Stimulated activated CD8-positive, alpha-beta memory T cell treated with anti-CD3 and anti-CD28 coated beads, Interleukin-15, amount 100 ng/mL, for 1 hour (primary cell): ENCODE measurements at places on chromosomes 5 and 9.

- DNase-seq = no peak
Observed at GRCh38 chr5:40172721-40173120, 507.0 kb upstream of the PTGER4 start.

DNA sequence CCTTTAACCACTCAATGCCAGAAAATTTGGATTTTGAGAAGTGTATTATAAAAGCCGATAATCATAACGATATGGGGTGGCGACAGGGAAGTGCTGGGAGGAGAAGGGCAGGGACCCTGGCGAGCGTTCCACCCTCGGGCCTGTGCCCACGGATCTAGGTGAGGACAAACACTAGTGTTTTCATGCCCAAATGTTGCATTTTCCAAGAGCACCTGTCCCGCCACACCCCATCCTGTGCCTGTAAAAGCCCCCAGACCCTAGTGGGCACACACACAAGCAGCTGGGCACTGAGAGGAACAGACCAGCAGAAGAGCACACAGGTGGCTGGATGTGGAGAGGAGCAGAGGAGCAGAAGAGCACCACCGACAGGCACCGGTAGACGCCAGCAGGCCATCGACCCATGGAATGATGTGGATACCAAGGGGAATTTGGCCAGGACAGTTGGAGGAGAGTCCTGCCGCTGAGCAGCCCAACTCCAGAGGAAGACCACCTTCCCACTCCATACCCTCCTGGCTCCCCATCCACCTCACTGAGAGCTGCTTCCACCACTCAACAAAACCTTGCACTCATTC, 315.0 kb downstream of the EDIL3 start:
- DNase-seq = no peak

GRCh38 chr9:130666393-130667119, 2.2 kb downstream of the PRDM12 start:
- no peak for DNase-seq

- DNase-seq = no peak
Observed at GRCh38 chr9:122109035-122109813, 16.1 kb upstream of the TTLL11 start.

DNA sequence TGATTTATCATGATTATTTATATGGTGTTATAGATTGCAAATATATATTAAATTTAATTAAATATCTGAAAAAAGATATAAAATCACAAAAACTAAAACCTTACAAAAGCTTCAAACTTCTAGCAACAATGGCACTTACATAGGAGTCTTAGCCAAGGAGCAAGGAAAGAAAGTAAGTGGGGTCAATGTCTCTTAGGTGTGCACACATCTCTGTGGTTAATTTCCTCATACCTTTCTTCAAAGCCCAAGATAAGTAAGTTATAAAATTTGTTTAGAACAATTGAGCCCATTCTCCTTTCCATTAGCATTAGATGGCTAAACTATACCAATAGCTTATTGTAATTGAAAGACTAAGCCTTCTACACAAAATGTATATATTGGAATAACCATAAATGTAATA, 161.6 kb upstream of the PDE4D start:
- no peak for DNase-seq

DNA sequence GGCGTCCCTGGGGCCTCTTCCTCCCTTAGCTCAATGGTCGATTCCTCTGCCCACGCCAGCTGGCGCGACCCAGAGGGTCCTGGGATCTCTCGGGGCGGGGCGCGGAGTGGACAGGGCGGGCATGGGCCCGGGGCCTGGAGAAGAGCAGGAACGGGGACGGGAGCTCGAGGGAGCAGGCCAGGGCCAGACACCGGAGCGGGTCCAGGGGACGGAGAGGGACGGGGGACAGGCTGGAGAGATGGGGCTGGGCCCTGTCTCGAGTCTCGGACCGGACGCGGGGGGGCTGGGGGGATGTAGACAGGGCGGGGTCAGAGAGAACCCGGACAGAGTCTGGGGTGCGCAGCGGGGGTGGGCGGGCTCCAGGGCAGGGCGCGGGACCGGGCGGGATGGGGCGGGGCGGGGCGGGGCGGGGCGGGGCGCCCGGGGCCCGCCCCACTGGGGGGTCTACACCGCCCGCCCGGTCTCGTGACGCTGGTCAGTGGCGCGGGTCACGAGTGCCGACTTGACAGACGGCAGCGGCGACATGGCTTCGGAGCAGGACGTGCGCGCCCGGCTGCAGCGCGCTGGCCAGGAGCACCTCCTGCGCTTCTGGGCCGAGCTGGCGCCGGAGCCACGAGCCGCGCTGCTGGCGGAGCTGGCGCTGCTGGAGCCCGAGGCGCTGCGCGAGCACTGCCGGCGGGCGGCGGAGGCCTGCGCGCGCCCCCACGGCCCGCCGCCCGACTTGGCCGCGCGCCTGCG, at the start of gene UAP1L1:
TSS of gene UAP1L1 (plus strand) at position 508 of the 738 bp plus-strand sequence. CDS start at position 524, 16 bp downstream.
- no peak for DNase-seq

GRCh38 chr5:169997798-169998197, 17.5 kb upstream of the INSYN2B start:
- no peak for DNase-seq

DNA sequence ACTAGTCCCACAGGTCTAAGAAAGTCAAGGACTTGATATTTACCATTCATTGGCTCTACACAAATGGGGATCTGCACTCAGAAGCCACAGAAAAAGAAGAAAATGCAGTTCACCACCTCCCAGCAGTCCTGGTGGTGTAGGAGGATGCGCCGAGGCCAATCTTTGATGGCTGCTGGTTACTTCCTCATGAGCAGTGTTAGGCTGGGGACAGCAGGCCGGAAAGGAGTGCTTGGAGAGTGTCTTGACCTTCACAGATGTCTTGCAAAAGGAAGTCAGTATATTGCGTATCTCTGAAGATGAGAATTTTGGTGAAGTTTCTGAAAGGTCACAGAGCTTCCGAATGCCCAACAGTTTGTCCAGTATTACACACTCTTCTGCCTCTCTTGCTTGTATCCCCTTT, 597.0 kb downstream of the EBF1 start:
- DNase-seq = no peak

- DNase-seq = no peak
Observed at GRCh38 chr9:116952436-116952810, 265.3 kb downstream of the TRIM32 start.

DNA sequence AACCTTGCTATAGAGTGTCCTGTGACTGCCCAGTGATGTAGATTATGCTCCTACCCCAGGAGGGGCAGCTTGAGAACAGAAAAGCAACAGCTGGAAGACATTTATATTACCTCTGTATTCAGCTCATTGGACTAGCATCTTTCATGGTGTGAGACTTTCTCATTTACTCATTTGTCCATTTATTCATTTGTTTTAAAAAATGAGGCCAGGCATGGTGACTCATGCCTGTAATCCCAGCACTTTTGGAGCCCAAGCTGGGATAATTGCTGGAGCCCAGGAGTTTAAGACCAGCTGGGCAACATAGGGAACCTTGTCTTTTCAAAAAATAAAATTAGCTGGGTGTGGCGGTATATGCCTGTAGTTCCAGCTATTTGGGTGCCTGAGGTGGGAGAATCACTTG, 130.0 kb upstream of the LHFPL2 start:
- DNase-seq = no peak

GRCh38 chr5:3197304-3198073, 398.1 kb upstream of the IRX1 start:
- DNase-seq = no peak

- no peak for DNase-seq
Observed at GRCh38 chr5:43874772-43875171, 271.8 kb downstream of the NNT start.

DNA sequence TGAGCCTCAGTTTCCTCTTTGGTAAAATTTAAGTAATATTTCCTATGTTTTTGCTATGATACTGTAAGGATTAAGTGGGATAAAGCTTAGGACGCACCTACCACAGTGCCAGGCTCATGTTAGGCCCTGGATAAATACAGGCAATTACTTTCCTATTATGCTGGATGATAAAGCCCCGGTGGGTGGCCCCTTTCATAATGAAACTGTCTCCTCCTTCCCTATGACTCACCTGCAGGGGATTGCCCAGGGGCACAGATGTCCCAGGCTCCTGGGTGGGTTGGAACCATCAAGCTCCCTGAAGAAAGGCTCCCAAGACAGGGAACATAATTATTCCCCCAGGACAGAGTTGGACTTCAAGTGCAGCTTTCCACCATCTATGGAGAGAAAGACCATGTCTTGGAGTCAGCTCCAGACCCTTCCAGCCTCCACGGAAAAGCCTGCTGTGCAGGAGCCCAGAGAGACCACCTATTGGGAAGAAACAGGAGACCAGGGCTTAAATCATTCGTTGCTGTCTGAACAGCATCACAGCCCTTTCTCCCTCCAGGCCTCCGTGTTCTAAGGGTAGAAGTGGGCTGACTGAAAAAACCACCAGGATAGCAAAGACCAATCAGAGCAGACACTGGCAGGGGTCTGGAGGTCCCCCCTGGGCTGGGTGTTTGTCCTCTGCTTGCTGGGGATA, 43.2 kb upstream of the FOXE1 start:
- no peak for DNase-seq

DNA sequence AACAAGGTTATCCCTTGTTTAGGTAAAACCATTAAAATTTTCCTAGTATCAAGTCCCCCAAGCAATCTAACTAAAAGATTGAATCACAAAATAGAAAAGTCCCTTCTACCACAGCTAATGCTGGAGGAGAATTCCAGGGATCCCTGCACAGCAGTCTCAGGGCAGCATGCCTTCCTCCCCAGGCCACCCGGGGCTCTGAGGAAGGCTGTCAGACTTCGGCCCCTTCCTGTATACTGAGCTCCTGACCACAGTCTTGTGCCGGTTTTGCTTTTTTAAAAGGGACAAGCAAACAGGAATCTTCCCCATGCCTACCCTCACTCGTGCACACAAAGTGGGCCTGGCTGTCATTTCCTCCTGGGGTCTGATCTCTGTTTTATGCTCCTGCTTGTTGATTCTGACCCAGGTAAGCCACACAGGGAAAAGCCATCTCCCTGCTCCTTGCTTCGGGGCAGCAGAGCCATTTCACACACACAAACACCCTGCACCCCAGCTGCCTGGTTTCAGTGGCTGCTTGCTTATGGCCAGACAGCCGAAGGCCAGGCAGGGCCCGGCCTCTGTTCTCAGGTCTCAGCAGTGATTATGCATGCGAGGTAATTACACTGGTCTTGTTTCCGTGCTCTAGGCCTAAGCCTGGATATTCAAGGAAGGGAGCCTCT, 211.9 kb downstream of the NXNL2 start:
- DNase-seq = no peak

DNA sequence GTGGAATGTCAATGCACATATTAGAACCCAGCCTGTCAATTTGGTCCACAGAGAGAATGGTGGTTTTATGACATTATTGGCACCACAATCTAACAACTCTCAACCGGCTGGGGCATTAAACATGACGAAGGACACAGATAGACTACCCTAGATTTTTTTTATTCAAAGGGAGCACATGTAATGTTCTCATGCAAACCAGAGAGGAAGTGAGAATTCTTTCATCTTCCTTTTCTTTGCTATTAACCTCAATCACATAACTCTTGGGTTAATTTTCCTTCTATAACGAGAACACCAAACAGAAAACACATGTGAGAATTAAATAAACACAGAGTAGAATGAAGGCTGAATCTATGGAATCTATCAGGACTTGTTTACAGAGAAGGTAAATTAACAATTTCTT, 94.9 kb upstream of the TNC start:
- no peak for DNase-seq

GRCh38 chr9:83472221-83472665, 66.0 kb downstream of the FRMD3 start:
- DNase-seq = no peak

DNA sequence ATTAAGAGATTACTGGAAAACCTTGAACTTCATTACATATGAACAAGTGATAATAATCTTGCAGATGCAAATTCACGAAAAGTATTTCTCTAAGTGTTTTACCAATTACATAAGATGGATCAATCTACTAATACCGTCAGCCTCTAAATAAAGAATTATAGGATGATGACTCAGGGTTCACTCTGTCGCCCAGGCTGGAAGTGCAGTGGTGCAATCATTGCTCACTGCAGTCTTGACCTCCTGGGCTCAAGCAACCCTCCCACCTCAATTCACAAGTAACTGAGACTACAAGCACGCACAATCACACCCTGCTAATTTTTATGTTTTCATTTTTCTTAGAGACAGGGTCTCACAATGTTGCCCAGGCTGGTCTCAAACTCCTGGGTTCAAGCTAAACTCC, 56.1 kb downstream of the CHD1 start:
- DNase-seq = no peak

DNA sequence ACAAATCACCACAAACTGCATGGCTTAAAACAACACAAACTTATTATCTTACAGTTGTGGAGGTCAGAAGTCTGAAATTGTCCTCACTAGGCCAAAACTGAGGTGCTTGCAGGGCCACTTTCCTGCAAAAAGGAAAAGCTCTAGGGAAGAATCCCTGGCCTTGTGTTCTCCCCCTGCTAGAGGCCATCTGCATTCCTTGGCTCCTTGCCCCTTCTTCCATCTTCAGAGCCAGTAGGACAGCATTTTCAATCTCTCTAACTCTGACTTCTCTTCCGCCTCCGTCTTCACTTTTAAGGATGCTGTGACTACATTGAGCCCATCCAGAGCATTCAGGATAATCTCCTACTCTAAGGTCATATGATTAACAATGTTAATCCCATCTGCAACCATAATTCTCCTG, 236.6 kb downstream of the CDK5RAP2 start:
- no peak for DNase-seq

- DNase-seq = no peak
Observed at GRCh38 chr5:144451187-144451973, 280.7 kb downstream of the KCTD16 start.

GRCh38 chr9:928363-929042, 48.0 kb upstream of the DMRT3 start:
- DNase-seq = no peak

GRCh38 chr5:176188506-176189193, 49.6 kb upstream of the SIMC1 start:
- DNase-seq = no peak

- DNase-seq = no peak
Observed at GRCh38 chr9:69223605-69224004, 49.5 kb downstream of the TJP2 start.
